Naive B cell (primary cell): ENCODE measurements at places on chromosomes 3 and 15. TPM values are rescaled to one million over a fixed set of nuclear protein-coding genes. Genes with fewer than 3 reads are reported as not detected.

DNA sequence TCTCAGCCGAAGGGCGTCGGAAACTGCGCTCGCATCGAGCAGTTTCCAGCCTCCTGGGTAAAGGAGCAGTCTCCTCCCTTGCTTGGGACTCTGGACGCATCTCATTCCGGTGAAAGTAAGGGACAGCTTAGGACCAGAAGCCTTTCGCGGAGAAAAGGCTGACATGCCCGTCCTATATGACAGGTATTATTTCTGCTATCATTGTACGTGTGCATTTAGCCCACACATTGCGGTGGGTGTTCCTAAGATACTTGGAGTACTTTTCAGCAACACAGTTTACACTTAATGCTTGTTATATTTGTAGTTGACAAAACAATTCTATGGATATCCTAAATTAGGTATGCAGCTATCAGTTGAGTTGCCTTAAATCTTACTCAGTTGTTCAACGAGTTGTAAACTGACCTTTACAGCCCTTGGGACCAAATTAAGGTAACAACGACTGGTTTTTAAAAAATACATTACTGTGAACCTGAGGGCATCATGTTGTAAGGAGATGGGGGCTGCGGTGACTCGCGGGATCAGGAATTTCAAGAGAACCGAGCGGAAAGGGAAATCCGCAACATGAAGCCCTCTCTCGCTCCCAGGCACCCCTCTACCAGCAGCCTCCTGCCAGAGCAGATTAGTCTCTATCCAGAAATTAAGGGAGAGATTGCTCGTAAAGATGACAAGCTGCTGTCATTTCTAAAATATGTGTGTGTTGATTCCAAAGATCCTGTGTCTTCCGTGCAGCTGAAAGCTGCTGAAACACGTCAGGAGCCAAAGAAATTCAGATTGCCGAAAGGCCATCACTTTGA is 632 bp upstream of the COPS2 start:
- peak overlapping the region; percentile 96 for H3K4me3 ChIP-seq
- H3K4me1 ChIP-seq = peaks cover 26% of the 10 kb centered on the region
- H3K27me3 ChIP-seq = no peaks in the 10 kb centered on the region
- H3K27ac ChIP-seq = peak overlapping the region; percentile 100

GRCh38 chr3:57434041-57434440 is 110.1 kb downstream of the DNAH12 start:
- H3K36me3 ChIP-seq = no peaks in the 10 kb centered on the region
- DNase-seq = no peak
- peaks cover 3% of the 10 kb centered on the region for H3K27me3 ChIP-seq
- no peaks in the 10 kb centered on the region for H3K4me1 ChIP-seq
- H3K27ac ChIP-seq = no peak overlapping the region

DNA sequence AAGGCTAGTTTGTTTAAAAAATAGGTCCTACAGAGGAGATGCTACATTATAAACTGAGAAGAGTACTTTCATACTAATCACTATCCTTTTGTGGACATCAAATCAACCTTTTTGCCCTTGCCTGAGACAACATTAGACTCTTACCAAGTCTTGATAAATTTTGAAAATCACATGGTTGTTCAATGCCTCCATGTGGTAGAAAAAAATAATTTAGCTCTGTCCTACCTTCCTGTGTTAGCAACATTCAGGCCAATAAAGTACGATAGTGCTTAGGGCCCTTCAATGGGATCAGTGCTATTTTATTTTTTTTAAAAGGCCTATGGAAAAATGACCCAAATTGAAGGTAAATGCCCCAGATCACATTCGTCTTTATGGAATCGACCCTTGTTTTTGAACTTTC is 5.0 kb upstream of the UBE2E1 start:
- no peak for DNase-seq
- no peaks in the 10 kb centered on the region for H3K36me3 ChIP-seq
- H3K4me3 ChIP-seq = no peak overlapping the region
- peaks cover 4% of the 10 kb centered on the region for H3K4me1 ChIP-seq
- no peaks in the 10 kb centered on the region for H3K27me3 ChIP-seq

IL5RA gene
- not detected for polyA plus RNA-seq

GRCh38 chr15:68656438-68656739 is 77.6 kb downstream of the CORO2B start:
- no peak overlapping the region for H3K27ac ChIP-seq
- no peaks in the 10 kb centered on the region for H3K27me3 ChIP-seq
- DNase-seq = no peak
- H3K4me3 ChIP-seq = no peak overlapping the region
- no peaks in the 10 kb centered on the region for H3K36me3 ChIP-seq

NANOGP8 gene
- not detected for polyA plus RNA-seq

GOLGA8S gene
- not detected for polyA plus RNA-seq

DNA sequence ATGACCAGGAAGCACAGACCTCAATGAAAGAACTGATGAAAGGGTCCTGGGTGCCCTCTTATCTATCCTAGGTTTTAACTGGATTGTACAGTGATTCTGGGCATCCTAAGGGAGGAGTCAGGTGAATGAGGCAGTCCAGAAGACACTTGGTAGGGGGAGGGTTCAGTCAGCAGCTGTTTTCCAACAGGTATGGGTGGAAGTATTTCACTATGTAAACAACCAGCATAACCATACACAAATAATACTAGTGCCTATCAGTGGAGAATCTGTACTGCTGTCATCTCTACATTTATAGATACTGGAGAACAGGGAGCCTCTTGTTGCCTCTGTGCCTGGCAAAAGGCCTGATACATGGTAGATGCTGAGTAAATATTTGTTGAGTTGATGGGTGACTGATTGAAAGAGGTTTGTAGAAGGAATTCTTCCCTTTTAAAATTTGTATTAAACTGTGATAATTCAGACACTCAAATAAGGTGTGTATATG is 328.5 kb downstream of the RBMS3 start:
- no peak for DNase-seq
- H3K36me3 ChIP-seq = no peaks in the 10 kb centered on the region
- no peak overlapping the region for H3K27ac ChIP-seq
- H3K4me3 ChIP-seq = no peak overlapping the region

GRCh38 chr3:49906073-49906743 is 2.5 kb upstream of the MST1R start:
- H3K4me3 ChIP-seq = peak overlapping the region; percentile 60
- peak; percentile 34 for DNase-seq
- peaks cover 29% of the 10 kb centered on the region for H3K4me1 ChIP-seq
- H3K27me3 ChIP-seq = no peaks in the 10 kb centered on the region

GOLGA6A gene
- 0.09 TPM for polyA plus RNA-seq

DNA sequence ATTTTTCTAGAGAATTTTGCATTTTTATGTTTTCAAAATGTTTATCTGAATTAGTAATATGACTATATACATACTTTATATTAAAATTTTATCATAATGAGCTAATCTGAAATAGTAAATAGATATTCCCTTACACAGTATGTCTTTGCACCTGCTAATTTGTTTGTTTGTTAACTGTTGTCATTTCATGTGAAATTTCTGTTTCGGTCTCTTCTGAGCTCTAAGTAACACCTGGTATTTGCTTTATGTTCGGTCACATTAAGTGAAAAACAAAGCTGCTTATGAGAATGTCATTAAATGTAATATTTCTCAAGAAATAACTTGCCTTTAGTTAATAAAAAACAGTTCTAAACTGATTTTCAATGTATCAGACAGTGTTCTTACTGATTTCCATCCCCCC is 61.1 kb downstream of the FNDC3B start:
- H3K4me3 ChIP-seq = no peak overlapping the region
- H3K4me1 ChIP-seq = peaks cover 12% of the 10 kb centered on the region
- peaks cover 39% of the 10 kb centered on the region for H3K27me3 ChIP-seq
- no peaks in the 10 kb centered on the region for H3K36me3 ChIP-seq
- no peak for DNase-seq

GRCh38 chr15:71508081-71508682 is 302.2 kb upstream of the NR2E3 start:
- DNase-seq = no peak
- H3K36me3 ChIP-seq = no peaks in the 10 kb centered on the region
- H3K4me1 ChIP-seq = no peaks in the 10 kb centered on the region
- H3K27me3 ChIP-seq = peaks cover 4% of the 10 kb centered on the region

- H3K4me3 ChIP-seq = no peak overlapping the region
- H3K27ac ChIP-seq = no peak overlapping the region
- H3K36me3 ChIP-seq = no peaks in the 10 kb centered on the region
- DNase-seq = no peak
- H3K27me3 ChIP-seq = no peaks in the 10 kb centered on the region
Observed at GRCh38 chr15:93803421-93804152, 427.8 kb upstream of the MCTP2 start.

DNA sequence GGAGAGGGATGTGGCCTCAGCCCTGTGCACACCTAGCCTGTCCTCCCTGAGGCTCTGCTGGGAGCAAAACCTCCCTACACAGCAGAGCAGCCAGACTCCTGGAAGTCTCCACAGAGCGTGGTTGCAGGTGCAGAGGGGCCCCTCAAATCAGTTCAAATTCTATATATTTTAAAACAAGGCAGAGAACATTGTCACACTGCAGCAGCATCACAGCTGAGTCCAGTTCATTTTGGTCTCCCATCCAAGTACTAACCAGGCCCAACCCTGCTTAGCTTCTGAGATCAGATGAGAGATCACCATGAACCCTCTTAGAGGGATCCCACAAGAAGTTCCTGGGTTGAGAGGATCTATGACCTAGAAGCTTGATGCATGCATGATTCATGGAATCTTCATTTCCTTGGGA is 331.0 kb upstream of the RGMA start:
- no peaks in the 10 kb centered on the region for H3K27me3 ChIP-seq
- no peak overlapping the region for H3K4me3 ChIP-seq
- no peaks in the 10 kb centered on the region for H3K4me1 ChIP-seq
- no peak for DNase-seq
- no peak overlapping the region for H3K27ac ChIP-seq

DNA sequence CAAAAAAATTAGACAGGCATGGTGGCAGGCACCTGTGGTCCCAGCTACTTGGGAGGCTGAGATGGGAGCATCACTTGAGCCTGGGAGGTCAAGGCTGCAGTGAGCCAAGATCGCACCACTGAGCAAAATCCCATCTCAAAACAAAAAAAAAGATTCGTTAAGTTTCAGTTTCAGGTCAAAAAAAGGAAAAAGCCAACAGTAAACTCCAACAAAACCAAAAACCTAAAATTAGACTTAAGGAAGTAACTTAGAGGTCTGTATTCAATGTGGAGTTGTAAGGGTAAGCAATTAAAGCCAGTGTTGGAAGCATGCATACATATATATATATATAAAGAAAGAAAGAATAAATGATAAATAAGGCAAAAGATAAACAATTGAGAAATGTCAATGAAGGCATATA is 11.8 kb downstream of the KPNA1 start:
- no peaks in the 10 kb centered on the region for H3K27me3 ChIP-seq
- DNase-seq = no peak
- peaks cover 8% of the 10 kb centered on the region for H3K36me3 ChIP-seq

SI gene
- polyA plus RNA-seq = not detected

GRCh38 chr3:51621091-51621892 is 49.8 kb upstream of the TEX264 start:
- no peaks in the 10 kb centered on the region for H3K36me3 ChIP-seq
- no peak overlapping the region for H3K4me3 ChIP-seq
- H3K27me3 ChIP-seq = no peaks in the 10 kb centered on the region
- DNase-seq = no peak
- H3K27ac ChIP-seq = no peak overlapping the region

- no peak for DNase-seq
- no peak overlapping the region for H3K4me3 ChIP-seq
- H3K4me1 ChIP-seq = no peaks in the 10 kb centered on the region
- H3K27me3 ChIP-seq = no peaks in the 10 kb centered on the region
Observed at GRCh38 chr3:101273608-101274007, 46.8 kb downstream of the IMPG2 start.

ZNF620 gene
- polyA plus RNA-seq = 4.3 TPM

GRCh38 chr3:112519424-112520001 is 20.2 kb upstream of the BTLA start:
- peak overlapping the region; percentile 83 for H3K4me3 ChIP-seq
- DNase-seq = peak; percentile 64
- no peaks in the 10 kb centered on the region for H3K27me3 ChIP-seq
- H3K36me3 ChIP-seq = peaks cover 7% of the 10 kb centered on the region
- H3K4me1 ChIP-seq = peaks cover 46% of the 10 kb centered on the region

ST8SIA2 gene
- not detected for polyA plus RNA-seq

CNTN3 gene
- not detected for polyA plus RNA-seq

DNA sequence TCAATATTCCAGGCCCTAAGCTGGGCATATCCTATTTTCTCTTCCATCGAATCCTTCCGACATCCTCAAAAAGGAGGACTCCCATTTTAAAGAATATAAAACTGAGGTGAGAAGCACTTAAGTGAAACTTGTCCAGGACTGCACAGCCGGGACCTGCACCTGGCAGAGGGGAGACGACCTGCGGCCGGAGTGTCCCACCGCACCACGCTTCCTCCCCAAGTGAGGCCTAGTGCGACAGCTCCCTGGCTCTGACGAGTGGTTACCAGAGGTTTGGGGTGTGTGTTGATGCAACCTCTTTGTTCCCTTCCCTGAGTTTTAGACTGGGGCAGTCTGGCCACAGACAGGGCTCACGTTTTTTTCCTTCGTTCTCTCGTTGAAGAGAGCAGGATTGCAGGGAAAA is 24.9 kb upstream of the ATP2B2 start:
- no peaks in the 10 kb centered on the region for H3K36me3 ChIP-seq
- no peak overlapping the region for H3K27ac ChIP-seq
- H3K4me3 ChIP-seq = no peak overlapping the region
- H3K27me3 ChIP-seq = peaks cover 46% of the 10 kb centered on the region
- no peaks in the 10 kb centered on the region for H3K4me1 ChIP-seq
- no peak for DNase-seq

DNA sequence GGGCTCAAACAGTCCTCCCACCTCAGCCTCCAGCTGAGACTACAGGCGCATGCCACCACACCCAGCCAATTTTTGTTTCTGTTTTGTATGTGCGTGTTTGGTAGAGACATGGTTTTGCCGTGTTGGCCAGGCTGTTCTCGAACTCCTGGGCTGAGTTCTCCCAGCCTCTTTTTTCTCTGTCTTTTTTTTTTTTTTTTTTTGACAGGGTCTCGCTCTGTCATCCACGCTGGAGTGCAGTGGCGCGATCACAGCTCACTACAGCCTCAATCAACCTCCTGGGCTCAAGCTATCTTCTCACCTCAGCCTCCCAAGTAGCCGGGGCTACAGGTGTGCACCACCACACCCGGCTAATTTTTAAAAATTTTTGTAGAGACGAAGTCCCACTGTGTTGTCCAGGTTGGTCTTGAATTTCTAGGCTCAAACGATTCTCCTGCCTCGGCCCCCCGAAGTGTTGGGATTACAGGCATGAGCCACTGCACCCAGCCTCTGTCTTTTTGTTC is 867 bp upstream of the DCAF1 start:
- H3K36me3 ChIP-seq = peaks cover 5% of the 10 kb centered on the region
- H3K27me3 ChIP-seq = no peaks in the 10 kb centered on the region
- peak overlapping the region; percentile 95 for H3K4me3 ChIP-seq
- H3K27ac ChIP-seq = peak overlapping the region; percentile 99
- H3K4me1 ChIP-seq = peaks cover 23% of the 10 kb centered on the region
